ENCODE measurements at places on chromosomes 3 and 15. TPM values are rescaled to one million over a fixed set of nuclear protein-coding genes. Genes with fewer than 3 reads are reported as not detected.
A peak's percentile ranks its signal among the peaks of the same experiment; 100 is the strongest.

The KLHL6 gene
- 1.0 TPM for polyA plus RNA-seq

The GOLGA8G gene
- polyA plus RNA-seq: 0.14 TPM

- DNase-seq: no peak
These were observed 55.6 kb upstream of the LRTM1 start for GRCh38 chr3:54983266-54984099.

The UBA3 gene
- polyA plus RNA-seq: 83.2 TPM

The PPP1R14D gene
- polyA plus RNA-seq: 0.52 TPM

- DNase-seq: no peak
These were observed 187.8 kb downstream of the PYDC2 start for GRCh38 chr3:191648787-191649186.

DNA sequence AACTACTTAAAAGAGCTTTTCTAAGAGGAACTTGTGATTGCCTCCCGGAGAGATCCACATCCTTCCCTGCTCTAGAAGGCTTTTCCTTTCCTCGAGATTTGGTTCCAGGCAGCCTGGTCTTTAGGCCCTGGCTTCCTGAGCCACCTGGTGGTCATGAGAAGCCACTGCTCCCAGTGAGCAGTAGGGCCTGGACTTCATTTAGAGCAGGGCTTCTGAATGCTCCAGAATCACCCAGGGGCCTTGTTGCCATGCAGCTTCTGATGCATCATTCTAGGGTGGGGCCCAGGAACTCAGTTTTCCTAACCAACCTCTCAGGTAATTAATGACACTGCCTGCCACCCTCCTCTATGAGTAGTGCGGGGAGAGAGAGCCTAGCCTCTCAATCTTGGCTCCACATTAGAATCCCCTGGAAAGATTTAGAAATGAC is 29.6 kb downstream of the PSMD6 start:
- peak; percentile 54 for DNase-seq

DNA sequence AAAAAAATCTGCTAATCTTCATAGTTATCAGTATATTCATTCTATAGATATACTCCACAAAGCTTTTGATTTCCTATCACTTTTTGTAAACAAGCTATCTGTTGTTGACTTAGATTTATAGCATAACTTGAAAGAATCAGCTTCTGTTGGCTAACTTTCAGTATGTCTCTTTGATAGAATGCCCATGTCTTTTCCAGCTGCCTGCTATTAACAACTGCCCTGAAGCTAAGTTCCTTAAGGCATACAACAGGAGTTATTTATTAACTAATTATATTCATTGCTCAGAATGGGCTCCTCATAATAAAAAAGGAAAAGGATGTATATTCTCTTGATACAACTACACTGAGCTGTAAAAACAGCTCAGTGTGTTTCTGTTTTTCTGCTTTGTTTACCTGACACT is 293.9 kb downstream of the TUSC7 start:
- no peak for DNase-seq
